ENCODE measurements at places on chromosomes 6 and 20.

- no peak for DNase-seq
Measured at GRCh38 chr20:6074145-6074561, 20.3 kb upstream of the LRRN4 start.

DNA sequence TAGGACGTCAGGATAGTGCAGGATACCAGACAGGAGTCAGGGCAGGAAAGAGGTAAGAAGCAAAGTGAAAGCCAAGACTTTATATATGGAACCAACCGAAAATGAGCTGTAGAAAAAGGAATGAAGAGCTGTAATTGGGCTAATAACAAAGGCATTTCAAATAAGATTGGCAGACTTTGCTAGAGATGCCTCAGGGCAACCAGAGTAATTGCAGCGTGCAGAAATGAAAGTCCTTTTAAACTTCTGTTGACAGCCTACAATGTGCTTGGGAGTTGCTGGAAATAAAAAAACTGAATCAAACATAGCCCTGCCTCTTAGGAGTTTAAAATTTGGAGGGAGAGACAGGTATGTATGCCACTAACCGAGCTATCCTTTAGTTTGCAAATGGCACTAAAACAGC, 56.4 kb upstream of the NKX2-4 start:
- DNase-seq: no peak

DNA sequence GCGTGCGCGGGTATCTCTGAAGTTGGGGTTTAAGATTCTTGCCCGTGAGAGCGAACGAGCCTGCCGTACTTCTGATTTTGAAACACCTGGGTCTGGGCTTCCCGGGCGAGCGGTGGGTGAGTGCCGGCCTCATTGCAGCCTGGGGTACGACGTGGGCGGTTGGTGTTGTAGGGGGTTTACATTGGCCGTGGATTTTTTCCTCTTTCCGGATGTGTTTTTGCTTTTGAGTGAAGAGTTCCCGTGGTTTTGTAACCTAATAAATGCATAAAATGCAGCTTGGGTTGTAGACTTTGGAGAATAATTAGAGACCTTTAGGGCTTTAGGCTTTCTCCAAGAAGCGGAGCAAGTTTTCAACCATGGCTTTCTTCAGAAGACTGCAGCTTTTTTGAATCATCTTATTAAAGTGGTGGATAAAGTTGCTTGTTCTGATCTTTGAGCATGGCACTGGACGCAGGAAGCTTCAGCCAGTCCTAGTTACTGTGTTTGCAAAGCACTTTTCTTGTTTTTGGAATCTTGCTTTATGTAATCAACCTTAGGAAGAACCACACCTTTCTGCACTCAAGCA, 314 bp downstream of the FARS2 start:
- no peak for DNase-seq

GRCh38 chr6:156825475-156825874, 48.3 kb downstream of the ARID1B start:
- no peak for DNase-seq

GRCh38 chr6:90646940-90647339, 60.1 kb upstream of the MAP3K7 start:
- DNase-seq: no peak

- DNase-seq: no peak
Measured at GRCh38 chr6:151081656-151082055, 158.1 kb upstream of the AKAP12 start.

DNA sequence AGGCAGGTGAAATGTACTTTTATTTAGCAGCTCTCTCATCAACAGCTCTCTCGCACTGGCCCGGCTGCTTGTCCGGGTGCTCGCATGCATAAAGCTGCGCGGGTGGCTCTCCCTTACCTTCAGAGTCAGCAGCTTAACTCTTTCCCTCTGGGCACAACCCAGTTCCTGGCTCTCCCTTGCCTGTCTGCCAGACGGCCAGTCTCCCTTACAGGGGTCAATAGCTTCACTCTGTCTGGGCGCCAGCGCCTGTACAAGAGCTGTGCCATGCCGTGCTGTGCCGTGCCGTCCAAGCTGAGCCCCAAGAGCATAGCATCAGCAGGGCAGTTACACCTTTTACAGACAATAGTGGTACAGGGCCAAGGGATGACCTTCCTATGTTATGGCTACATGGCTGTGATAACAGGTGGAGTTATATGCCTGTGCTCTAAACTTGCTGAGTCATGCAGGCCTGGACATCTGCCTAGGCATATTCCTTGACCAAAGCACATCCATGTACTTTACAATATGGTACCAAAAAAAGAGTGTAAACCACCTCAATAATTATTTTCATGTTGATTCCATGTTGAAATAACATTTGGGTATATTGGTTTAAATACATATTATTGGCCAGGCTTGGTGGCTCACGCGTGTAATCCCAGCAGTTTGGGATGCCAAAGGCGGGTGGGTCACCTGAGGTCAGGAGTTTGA, 47.9 kb downstream of the BLTP3A start:
- DNase-seq: no peak

DNA sequence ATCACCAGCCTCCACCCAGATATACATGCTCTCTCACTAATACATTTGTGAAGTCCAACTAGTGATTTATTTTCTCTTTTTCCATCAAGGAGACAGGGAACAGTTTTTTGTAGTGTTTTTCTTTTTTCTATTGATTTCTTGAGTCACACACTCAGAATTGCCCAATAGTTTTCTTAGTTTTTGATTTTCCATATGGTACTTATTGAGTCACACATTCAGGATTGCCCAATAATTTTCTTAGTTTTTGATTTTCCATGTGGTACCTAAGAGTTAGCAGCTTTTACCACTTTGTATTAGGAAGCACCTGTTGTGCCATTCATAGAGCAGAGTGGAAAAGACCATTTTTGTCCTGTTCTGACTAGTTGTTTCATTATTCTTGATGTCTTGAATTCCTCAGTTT, 1268.8 kb downstream of the EPHA7 start:
- DNase-seq: no peak

- DNase-seq: no peak
Measured at GRCh38 chr6:4466261-4466660, 309.9 kb upstream of the CDYL start.

DNA sequence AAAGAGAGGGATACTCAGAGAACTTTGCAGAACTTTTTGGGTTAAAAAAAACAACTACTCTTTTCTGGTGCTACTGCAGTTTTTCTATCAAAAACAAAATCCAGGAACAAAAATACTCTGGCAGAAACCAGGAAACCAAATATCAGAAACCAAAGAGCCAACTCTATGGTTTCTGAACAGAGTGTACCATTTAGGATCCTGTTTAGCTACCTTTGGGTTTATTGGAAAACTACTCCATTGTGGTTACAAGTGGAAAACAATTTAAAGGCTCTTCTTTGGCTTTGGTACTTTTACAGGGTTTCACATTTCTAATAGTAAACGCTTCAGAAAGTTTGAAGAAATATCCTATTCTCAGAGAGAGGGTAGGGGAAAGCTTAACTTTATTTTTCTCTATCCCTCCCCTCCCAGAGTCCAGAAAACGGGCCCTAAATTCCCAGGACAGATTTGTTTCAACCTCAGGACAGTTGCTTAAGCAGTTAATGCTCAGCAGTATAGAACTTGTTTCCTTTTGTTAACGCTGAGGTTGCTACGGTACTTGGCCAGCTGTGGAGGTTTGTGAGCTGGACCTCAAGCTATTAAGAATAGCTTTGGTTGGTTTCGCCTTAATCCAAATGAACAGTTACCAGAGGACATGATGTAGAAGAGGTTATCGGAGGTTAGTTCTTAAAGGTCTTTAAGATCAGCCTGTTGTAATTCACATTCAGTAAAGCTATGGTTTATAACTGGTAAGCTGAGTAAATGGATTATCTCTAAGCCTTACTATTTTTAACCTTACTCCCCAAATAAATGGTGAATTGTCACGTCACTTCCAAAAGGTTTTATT, 47.9 kb downstream of the FOXO3 start:
- DNase-seq: no peak

- no peak for DNase-seq
Measured at GRCh38 chr6:96823743-96824142, 13.5 kb downstream of the GPR63 start.

DNA sequence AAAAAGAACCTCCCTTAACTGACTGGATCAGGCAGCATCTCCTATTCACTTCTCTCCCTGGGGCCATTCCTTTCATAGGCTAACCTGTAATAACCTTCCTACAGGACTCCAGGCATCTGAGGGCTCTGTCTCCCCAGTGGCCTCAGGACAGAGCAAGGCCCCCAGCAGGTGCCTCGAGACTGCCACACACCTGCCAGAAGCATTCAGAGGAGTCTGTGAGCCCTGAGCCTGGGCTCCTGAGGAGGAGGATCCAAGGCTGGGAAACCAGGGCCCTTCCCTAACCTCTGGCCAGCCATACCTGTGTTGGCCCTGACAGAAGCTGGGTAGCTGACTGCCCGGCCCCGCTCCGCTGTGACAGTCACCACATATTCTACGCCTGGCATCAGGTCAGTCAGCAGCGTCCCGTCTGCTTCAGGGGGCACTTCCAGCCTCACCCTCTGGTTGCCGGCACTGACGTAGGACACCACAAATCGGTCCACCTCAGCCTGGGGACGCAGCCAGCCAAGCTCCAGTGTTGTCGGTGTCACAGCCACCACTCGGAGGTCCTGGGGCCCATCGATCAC, 20.6 kb downstream of the TNXB start:
- no peak for DNase-seq

GRCh38 chr20:32546918-32547752, 38.0 kb downstream of the NOL4L start:
- no peak for DNase-seq

DNA sequence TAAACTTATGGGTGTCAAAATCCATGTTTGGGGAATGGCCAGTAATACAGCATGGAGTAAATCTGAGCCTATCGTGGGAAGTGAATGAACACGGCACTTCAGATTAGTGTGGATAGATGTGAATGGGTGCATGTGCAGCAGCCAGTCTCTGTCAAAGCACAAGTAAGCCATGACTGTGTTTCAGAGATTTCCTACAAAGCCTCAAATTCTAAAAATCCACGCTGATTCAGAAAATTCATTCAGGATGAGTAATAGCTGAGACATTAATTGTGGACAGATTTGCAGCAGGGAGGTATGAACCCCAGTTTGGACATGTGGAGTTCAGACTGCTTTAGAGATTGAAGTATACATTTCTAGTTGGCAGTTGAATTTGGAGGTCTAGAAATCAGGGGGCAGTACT, 115.1 kb downstream of the QKI start:
- no peak for DNase-seq

- DNase-seq: no peak
Measured at GRCh38 chr6:159807150-159807858, 7.2 kb downstream of the PNLDC1 start.

DNA sequence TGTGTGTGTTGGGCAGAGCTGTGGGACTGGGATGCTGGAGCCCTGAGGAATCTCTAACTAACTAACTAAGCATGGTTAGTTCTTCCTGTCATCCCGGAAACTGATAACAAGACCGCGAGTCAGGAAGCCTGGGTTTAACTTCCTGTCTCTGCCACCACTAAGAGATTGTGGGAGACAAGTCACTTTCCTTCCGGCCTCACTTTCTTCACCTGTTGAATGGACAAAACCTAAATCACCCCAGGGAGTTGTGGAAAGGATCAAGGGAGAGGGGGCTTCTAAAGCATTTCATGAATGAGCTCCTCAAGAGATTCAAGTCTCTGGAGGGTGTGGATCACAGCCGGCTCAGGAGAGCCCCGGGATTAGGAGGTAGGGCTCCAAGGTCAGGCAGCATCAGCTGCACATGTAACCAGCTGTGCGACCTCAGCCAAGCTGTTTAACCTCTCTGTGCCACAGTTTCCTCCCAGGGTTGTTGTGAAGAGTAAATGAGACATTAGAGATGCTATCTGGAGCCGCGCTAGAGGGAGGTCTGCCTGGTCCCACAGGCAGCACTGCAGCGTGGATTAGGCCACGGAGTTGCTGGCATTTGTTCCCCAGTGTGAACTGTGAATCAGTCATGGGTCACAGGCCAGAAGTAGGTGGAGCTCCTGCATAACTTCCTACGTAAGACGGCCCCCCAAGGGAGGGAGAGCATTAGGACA, 105.1 kb downstream of the TOX2 start:
- no peak for DNase-seq

DNA sequence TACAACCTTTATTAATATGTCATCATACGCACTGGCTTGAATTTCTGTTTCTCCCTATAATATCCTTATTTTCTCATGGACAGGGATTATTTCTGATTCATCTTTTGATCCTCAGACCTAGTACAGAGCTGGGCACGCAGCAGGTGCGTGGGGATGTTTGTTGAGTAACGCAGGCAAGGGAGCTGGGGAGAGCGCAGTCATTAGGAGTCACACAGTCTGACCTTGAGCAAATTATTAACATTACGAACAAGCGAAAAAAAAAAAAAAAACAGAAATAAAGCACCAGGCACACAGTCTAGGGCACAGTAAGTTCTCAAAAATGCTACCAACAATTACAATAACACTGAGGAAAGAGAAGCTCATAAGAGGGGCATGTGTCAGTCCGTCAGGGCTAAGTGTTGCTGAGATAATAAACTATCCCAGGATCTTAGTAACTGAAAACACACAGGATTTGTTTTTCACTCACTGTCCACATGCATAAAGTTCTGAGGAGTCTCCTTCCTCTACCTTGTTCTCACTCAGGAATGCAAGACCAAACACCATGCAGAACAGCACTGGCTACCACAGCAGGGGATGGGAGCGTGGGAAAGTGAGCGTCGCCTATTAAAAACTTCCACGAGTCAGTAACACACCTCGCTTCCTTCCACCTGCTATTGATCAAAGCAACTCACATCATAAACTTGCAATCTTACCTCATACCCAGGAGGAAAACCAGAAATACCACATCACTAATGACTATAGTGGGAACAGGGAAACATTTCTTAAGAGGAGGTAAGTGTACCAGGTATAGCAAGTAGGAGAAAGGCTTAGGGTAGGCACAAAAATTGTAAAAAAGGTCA, 56.9 kb downstream of the PDE10A start:
- no peak for DNase-seq

DNA sequence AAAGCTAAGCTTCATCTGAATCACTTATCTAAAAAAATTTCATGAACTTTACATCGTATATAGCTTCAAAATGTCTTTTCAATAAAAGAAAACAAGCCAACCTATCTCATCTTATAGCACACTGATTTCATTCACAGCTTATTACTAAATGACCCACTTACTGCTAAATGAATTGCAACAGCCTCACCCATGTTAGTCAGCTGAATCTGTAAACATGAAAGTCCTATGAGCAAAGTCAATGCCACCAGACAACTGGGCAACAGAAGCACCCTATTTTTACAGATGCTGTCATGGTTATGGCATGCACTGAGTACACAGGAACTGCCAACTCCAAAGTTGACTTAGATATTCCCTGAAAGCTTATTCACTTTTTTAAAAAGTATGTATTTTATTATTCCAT, 41.2 kb upstream of the DST start:
- no peak for DNase-seq

DNA sequence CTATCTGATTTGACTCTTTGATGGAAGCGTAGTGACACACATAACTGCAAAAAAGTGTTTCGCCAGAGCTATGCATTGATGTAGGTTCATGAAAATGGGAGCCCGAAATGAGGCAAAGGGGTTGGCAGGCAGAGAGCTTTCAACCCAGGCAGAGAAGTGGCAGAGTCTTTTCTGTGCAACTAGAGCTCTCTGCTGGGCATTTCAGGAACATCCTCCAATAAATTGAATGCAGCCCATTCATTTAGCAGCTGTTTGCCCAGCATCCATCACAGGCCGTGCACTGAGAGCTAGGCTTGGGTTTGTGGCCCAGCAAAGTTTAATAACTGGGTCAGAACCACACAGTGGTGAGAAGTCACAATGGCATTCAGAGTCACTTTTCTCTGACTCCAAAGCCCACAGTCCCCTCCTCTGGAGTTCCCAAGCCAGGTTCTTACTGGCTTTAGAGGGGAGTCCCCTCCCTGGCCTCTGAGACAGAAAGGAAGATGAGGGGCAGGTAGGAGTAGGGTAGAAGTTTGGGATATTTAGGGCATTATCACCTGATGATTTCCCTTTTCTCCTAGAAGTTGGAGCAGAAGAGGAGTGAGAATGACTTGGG, 31.8 kb upstream of the ELMO2 start:
- no peak for DNase-seq

GRCh38 chr20:23143098-23143497, 57.0 kb upstream of the CD93 start:
- DNase-seq: no peak

All from stimulated activated CD4-positive, alpha-beta T cell treated with anti-CD3 and anti-CD28 coated beads, TNF-alpha, amount 100 ng/mL, for 4 hours (primary cell).